HuH-7 (cell line): ENCODE measurements at places on chromosomes 12 and 14.

DNA sequence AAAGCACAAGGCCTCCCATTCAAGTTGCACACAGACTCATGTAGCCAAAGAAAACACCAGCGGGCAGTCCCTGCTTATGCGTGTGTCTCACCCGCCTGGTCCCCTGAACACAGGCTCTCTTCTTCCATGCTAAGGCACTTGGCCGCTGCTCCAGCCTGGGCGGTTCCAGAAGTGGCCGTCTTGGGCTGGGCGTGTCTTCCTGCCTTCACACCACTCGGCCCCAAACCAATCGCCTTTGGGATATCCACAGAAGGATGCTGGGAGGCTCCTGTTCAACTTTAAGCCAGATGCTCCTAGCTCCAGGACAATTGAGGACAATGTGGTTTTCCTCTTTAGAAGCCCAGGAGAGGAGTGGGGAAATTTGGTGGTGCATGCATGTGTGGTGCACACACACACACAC lies 2.2 kb downstream of the SCARB1 start:
- no peak for DNase-seq

DNA sequence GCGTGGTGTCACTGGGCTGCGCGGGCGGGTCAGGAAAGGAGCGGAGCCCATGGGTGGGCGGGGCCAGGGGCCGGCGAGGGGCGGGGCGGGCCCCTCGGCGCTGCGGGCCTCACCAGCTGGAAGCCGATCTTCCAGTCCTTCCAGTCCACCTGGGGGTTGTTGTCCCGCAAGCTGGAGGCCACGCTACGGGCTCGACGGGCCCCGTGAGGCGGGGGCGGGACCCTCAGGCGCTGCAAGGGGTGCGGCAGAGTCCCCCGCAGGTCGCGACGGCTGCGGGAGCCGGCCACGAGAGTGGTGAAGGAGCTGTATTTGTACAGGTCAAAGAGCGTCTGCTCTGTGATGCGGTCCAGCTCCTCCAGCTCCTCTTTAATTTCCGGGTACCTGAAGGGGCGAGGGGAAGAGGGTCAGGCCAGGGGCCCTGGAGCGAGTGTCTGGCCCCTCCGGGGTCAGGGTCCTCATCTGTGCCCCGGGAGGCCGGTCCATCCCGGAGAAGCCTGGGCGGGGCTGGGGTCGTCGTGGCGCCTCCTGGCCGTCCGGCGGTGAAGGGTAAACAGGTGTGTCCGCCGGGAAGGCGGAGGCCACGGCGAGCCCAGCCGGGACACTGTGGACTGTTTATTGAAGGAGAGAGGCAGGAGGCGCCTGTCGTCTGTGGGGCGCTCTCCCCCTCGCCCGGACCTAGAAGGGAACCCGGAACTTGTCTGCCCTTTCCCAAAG lies 11.9 kb downstream of the SCNN1A start:
- peak; percentile 94 for DNase-seq

DNA sequence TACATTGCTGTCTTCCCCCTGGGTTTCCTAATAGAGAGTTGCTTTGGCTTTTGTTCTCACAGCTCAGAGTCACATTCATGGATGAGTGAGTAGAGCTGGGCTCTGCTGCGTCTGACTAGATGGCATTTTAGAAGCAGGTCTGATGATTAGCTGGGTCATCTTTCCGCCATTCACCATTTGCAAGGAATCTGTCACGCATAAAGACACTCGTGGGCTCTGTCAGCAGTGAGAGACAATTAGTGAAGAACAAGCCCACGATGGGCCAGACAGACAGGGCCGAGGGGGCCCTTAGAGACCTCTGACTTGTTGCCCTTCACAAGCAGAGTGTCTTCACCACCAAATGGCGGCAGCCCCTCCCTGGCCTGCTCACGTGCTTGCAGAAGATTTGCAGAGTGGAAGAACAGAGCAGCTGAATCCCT lies 175.0 kb downstream of the CRADD start:
- DNase-seq, result no peak

DNA sequence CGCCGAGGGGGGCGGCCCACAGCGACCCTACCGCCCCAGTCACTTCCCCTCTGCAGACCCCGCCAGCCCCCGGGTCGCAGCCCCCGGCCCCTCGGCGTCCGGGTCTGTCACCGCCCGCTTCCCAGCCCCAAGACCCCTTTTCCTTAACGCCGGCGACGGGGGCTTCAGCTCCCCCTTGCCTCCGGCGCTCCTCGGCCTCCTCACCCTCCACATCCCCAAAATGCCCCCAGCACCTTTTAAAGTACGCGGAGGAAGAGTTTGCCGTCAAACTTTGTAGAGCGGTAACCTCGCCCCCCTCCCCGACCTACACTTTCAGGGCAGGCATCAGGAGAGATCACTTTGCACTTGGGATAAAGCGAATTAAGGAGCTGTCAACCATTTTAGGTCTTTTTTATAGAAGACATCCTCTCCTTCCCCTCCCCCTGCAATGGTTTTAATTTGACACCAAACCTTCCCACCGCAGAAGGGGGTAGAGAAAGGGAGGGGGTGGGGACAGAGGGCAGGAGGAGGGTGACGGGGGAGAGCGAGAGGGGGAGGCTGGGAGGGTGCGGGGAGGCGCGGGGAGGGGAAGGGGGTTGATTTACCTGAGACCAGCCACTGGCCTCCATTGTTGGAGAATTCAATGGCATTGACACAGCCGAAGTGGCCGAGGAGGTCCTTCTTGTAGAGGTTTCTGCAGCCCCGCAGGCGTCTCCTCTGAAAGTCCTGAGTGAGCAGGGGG lies 578 bp downstream of the DCAF5 start:
- peak; percentile 40 for DNase-seq

DNA sequence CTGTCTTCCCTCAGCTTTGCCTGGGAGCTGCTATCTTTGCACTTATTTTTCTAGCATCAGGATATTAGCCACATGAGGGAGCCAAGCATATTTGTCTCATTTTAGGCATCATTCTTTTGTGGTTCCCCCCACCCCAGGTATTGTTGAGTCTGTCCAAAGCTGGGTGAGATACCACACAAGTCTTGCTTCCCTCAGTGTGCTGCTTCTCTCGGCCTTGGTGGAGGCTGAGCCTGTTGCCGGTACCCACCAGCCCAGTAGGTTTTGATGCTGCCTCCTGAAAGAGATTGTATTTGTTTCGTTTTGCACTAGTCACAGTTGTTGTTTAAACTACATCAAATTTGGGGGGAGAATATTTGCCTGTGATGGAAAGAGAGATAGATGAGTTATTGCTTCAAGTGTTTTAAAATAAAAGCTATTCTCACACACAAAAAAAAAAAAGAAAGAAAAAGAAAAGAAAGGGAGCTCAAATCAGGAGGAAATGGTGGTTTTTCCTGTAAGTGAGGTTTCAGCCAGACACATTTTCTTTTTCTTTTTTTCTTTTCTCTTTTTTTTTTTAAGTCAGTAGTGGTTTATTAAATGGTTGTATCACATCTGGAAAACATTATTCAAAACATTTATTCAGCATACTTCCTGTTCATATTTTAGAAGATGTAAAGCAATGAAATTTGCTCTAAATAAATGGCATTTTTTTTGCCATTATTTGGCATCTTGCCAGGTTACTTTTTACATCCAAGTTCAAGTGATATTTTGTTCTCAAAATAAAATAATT lies 58.5 kb downstream of the SLC4A8 start:
- DNase-seq, result no peak

DNA sequence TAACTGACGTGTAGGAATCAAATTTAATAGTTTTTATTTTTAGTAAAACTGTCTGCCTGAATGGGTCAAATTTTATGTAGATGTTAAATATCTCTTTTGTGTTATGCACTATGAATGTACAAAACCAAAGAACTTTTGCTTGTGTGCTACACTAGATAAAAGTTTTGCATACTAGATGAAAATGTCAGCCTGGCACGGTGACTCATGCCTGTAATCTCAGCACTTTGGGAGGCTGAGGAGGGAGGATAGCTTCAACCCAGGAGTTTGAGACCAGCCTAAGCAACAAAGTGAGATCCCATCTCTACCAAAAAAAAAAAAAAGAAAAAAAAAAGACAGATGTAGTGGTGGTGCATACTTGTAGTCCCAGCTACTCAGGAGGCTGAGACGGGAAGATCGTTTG lies 11.1 kb downstream of the AEBP2 start:
- no peak for DNase-seq

DNA sequence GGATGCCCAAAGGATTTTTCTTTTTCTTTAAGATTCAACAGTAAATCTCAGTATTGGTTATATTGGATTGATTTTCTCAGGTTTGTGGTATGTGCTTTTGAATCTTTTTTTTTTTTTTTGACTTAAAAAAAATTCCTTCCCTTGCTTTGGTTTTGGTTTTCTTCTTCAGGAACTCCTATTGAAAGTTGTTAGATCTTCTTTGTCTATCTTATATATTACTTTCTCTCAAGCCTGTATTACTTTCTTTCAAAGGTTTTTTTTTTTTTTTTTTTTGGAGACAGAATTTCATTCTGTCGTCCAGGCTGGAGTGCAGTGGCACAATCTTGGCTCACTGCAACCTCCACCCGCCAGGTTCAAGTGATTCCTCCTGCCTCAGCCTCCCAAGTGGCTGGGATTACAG lies 21.9 kb downstream of the PPP4R4 start:
- DNase-seq, result no peak

- DNase-seq, result peak; percentile 60
Observed at GRCh38 chr14:77024171-77024691, 4.3 kb downstream of the IRF2BPL start.

DNA sequence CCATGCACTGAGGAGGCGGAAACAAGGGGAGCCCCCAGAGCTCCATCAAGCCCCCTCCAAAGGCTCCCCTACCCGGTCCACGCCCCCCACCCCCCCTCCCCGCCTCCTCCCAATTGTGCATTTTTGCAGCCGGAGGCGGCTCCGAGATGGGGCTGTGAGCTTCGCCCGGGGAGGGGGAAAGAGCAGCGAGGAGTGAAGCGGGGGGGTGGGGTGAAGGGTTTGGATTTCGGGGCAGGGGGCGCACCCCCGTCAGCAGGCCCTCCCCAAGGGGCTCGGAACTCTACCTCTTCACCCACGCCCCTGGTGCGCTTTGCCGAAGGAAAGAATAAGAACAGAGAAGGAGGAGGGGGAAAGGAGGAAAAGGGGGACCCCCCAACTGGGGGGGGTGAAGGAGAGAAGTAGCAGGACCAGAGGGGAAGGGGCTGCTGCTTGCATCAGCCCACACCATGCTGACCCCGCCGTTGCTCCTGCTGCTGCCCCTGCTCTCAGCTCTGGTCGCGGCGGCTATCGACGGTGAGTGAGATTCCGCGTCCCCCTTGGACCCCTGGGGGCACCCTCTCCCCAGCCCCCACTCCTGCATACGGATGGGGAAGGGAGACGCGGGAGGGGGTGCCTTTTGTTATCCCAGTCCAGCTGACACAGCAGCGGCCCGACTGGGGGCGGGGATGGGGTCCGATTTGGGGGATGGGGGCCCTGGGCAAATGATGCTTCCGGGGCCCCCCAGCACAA lies 400 bp downstream of the LRP1 start:
- DNase-seq, result no peak

DNA sequence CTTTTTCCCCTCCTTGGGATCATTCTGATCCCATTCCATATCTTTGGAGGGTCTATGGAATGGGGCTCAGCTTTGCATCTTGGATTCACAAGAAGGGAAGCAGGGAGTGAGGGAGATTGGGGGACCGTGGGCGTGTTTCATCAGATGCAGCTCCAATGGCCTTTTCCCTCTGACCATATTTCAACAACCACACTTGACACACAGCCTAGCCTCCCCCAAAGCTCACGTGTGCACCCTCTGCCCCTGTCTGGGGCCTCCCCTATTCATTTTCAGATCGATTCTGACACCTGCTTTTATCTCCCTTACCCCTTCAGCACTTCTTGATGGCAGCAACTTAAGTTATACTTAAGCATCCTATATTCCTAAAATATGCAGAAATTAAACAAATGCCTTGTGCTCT lies 126.6 kb downstream of the CHST11 start:
- DNase-seq, result no peak

- no peak for DNase-seq
Observed at GRCh38 chr12:6198985-6199530, 1.1 kb upstream of the CD9 start.

GRCh38 chr12:107845980-107846659 lies 71.6 kb downstream of the ASCL4 start:
- DNase-seq, result no peak
